ENCODE measurements at places on chromosomes 3 and 15. TPM values are rescaled to one million over a fixed set of nuclear protein-coding genes. Genes with fewer than 3 reads are reported as not detected.

The CLK3 gene
- total RNA-seq, result 175 TPM

DNA sequence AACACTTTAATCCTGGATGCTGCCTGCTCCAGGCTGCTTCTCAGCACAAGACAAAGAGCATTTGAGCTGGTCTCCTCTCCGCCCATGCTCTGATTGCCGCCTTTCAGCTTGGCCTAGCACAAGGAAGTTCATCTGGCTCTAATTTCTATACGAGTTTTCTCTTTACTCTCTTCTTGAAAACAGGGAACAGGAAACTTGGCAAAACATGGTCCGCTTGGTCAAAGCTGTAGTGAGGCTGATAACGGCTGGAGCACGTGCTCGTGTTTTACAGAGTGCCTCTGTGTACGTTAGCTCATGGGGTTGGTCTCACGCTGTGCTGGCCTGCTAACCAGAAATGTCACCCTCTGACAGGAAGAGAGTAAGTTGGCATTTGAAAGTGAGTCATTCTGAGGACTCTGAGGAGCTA lies 19.2 kb downstream of the RARRES1 start:
- peak overlapping the region; percentile 16 for H3K27ac ChIP-seq
- H3K27me3 ChIP-seq, result no peaks in the 10 kb centered on the region
- peak; percentile 24 for DNase-seq
- no peak overlapping the region for H3K4me3 ChIP-seq
- peaks cover 30% of the 10 kb centered on the region for H3K4me1 ChIP-seq
- H3K36me3 ChIP-seq, result peaks cover 44% of the 10 kb centered on the region

- peaks cover 61% of the 10 kb centered on the region for H3K36me3 ChIP-seq
- H3K27me3 ChIP-seq, result no peaks in the 10 kb centered on the region
- H3K27ac ChIP-seq, result peak overlapping the region; percentile 90
- H3K4me1 ChIP-seq, result peaks cover 59% of the 10 kb centered on the region
Measured at GRCh38 chr3:14125193-14126016, 553 bp downstream of the TMEM43 start.

- no peaks in the 10 kb centered on the region for H3K36me3 ChIP-seq
- H3K27me3 ChIP-seq, result no peaks in the 10 kb centered on the region
- H3K4me1 ChIP-seq, result peaks cover 2% of the 10 kb centered on the region
- no peak overlapping the region for H3K4me3 ChIP-seq
- DNase-seq, result no peak
Measured at GRCh38 chr15:72140088-72140487, 21.9 kb downstream of the SENP8 start.

DNA sequence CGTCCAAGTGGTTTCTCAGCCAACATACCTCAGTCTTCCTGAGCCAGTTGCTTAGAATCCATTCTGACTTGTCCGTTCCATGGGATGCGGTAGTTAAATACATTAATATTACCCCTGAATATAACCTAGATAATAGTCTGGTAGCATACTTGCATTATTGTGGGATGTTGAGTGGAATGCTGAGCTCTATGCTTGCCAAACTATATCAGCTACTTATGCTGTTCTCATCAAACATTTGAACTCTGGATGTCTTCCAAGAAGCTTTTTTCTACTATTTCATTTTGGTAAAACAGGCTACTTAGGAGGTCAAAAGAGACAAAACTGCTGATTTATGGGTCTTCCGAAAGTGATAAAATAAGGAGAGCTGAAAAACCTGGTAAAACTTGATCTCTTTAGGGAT lies 429.5 kb downstream of the NAALADL2 start:
- no peak overlapping the region for H3K27ac ChIP-seq
- no peaks in the 10 kb centered on the region for H3K27me3 ChIP-seq
- no peak for DNase-seq
- H3K36me3 ChIP-seq, result no peaks in the 10 kb centered on the region

DNA sequence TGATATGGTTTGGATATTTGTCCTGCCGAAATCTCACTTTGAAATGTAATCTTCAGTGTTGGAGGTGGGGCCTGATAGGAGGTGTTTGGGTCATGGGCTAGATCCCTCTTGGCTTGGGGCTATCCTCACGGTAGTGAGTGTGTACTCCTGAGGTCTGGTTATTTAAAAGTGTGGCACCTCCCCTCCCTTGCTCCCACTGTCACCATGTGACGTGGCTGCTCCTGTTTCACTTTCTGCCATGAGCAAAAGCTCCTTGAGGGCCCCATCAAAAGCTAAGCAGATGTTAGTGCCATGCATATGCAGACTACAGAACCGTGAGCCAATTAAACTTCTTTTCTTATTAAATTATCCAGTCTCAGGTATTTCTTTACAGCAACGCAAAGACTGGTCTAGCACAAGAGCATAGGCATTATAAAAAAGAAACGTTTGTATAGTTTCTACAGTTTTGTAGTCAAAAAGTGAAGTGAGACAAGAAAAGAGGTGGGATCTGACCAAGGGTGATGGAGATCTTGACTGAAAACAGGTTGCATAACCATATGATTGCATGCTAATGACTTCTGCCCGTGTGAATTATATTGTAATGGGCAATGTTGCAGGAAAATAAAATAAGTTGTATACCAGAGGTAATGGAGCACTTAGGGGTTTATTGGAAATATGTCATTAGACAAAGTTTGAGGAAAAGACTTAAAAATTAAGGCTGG lies 28.5 kb upstream of the CLASP2 start:
- no peak overlapping the region for H3K27ac ChIP-seq
- peaks cover 5% of the 10 kb centered on the region for H3K4me1 ChIP-seq
- no peak overlapping the region for H3K4me3 ChIP-seq
- DNase-seq, result peak; percentile 8

GRCh38 chr15:74032606-74033561 lies 38.4 kb downstream of the PML start:
- peaks cover 29% of the 10 kb centered on the region for H3K36me3 ChIP-seq
- no peak overlapping the region for H3K4me3 ChIP-seq
- no peak overlapping the region for H3K27ac ChIP-seq
- H3K4me1 ChIP-seq, result no peaks in the 10 kb centered on the region
- no peak for DNase-seq
- no peaks in the 10 kb centered on the region for H3K27me3 ChIP-seq

GRCh38 chr3:131564812-131565211 lies 62.0 kb upstream of the MRPL3 start:
- no peaks in the 10 kb centered on the region for H3K36me3 ChIP-seq
- no peak overlapping the region for H3K4me3 ChIP-seq
- no peaks in the 10 kb centered on the region for H3K4me1 ChIP-seq
- H3K27ac ChIP-seq, result no peak overlapping the region
- peaks cover 33% of the 10 kb centered on the region for H3K27me3 ChIP-seq

GRCh38 chr15:80991421-80991820 lies 1.8 kb upstream of the MESD start:
- H3K36me3 ChIP-seq, result peaks cover 10% of the 10 kb centered on the region
- H3K27me3 ChIP-seq, result no peaks in the 10 kb centered on the region
- H3K4me3 ChIP-seq, result no peak overlapping the region

DNA sequence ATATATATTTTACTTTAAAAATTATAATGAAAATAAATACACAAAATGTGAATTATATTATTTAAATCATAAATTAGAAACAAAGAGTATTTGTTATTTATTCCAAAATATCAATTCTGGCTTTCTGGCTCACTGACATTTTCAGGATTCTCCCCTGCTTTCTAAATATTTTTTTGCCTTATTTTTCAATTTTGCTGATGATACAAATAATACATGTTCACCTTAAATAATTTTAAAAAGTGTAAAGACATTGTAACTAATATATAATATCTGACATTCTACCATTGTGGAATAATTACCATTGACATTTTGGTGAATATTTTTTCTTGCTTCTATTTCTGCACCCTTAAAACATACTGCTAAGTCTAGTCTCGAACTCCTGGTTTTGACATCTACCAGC lies 325.9 kb upstream of the CBLB start:
- no peaks in the 10 kb centered on the region for H3K27me3 ChIP-seq
- H3K4me3 ChIP-seq, result no peak overlapping the region
- H3K27ac ChIP-seq, result no peak overlapping the region
- peaks cover 9% of the 10 kb centered on the region for H3K36me3 ChIP-seq
